Activated naive CD8-positive, alpha-beta T cell treated with anti-CD3 and anti-CD28 coated beads, Interleukin-2, amount 50 U/mL, for 16 hours (primary cell): ENCODE measurements at places on chromosomes 11 and 22.

- DNase-seq, result no peak
These were observed 21.8 kb upstream of the P4HA3 start for GRCh38 chr11:74333193-74333592.

DNA sequence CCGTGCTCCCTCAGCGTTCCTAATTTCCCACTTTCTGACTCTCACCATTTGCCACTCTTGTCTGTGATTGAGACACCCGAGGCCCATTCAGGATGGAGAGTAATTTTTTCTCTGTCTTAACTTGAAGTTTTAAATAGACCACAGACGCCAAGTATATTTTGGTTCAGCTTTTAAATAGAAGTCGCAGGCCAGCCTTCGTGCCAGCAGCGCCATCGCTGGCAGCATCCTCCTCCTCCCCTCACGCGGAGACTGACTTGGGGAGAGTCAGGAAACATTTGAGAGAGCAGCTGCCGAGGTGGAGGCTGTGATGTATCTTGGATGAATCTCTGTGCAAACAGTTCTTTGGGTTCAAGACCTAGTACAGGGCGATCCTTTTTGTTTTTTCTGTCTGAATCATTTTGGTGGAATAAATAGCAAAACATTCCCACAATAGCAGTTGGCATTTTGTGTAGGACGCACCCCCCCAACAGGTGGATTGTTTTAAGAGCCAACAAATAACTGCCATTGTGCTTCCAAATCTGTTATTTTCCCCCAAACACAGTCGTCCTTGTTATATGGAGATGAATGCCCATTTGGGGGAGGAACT is 889 bp upstream of the DMC1 start:
- peak; percentile 1 for DNase-seq

DNA sequence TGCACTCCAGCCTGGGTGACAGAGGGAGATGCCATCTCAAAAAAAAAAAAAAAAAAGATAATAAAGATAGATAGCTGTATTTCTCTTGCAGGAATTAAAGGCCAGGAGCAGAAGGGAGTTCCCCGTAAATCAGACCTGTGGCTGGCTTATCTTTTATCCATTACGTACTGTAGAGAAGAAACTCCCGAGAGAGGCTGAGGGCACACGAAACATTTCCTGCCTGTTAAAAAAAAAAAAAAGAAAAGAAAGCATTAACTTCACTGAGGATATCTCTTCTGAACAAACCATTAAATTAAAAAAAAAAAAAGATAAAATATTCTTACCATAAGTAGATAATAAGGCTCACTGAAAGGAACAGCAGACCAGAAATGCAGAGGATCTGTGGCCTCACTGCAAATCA is 22.5 kb downstream of the P4HA3 start:
- no peak for DNase-seq

- no peak for DNase-seq
These were observed 27.3 kb upstream of the WNT7B start for GRCh38 chr22:46004105-46004866.

GRCh38 chr22:37032535-37033460 is 13.3 kb downstream of the MPST start:
- DNase-seq, result no peak

DNA sequence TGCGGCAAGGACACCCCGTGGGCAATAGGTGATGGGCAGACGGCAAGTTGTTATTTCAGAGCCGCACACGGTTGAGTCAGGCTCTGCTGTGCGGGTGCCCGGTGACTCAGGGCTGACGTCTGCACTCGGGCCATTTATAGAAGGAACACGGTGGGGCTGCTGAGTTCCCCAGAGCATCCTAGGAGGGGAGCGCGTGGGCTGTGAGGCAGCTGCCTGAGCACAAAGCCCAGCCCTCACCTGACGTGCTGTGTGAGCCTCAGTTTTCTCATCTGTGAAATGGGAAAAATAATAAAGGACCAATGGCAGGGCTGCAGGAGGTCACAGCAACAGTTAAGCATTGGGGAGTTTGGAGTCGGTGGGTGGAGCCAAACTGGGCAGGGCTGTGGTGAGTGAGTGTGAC is 11.3 kb upstream of the RHOD start:
- DNase-seq, result no peak

GRCh38 chr11:76369406-76369805 is 11.5 kb downstream of the THAP12 start:
- no peak for DNase-seq

DNA sequence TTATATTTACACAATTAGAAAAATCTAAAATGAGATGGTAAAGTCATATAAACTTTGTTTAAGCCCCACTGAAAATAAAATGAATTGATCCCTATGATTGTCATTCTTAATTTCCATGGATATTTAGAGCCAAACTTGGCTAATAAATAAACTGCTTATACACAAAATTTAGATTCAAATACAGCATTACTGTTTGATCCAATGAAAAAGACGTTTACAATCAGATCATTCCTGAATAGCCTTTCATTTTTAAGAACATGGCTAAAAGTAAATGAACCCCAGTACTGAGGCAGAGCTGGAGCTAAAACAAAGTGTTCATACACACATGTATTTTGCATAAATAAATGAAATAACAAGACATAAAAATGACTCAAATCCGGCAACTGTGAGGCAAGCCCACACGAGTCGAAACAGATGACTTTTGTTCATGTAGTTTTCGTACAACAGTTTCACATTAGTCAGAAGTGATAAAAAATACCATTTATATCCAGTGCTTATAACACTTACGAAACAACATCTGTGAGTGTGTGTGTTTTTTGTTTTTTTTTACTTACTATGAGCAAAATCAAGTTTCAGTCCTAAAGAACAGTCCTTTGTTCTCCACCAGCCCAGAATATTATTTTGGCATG is 386.5 kb downstream of the SOX6 start:
- no peak for DNase-seq

- DNase-seq, result no peak
These were observed 118.1 kb downstream of the ATM start for GRCh38 chr11:108340973-108341372.

DNA sequence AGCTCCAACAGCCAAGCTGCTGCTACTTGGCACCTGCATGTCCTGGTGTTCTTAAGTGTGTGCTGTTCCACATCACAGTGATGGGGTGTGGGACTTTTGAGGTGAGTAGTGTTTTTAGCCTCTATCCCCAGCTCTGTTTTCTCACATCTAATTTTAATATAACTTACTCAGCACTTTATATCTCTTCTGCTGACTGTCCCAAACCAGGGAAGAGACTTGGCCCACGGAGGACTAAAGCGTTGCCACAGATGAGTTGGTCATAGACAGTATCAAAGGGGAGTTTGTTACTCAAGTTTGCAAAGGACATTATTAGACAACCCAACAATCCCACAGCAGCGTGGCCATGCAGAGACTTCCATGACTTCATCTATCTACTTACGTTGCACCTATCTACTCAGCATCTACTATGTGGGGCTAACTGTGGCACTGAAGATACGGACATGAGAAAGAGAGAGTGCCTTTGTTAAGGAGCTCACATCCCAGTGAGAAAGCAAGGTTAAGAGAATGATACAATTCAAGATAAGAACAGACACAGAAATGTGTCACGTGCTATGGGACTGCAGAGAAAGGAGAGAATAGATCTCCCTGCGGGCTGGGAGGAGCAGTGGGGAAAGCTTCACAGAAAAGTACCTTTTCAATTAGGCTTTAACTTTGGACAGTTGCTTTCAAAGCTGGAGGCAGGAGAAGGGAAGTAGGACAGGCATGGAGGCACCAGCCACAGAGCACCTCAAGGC is 82.4 kb downstream of the ME3 start:
- DNase-seq, result no peak

- DNase-seq, result no peak
These were observed 14.7 kb upstream of the TAB1 start for GRCh38 chr22:39384750-39385480.

GRCh38 chr22:36671404-36671803 is 32.1 kb downstream of the CACNG2 start:
- DNase-seq, result no peak

GRCh38 chr22:49735411-49735900 is 92.2 kb downstream of the BRD1 start:
- no peak for DNase-seq

DNA sequence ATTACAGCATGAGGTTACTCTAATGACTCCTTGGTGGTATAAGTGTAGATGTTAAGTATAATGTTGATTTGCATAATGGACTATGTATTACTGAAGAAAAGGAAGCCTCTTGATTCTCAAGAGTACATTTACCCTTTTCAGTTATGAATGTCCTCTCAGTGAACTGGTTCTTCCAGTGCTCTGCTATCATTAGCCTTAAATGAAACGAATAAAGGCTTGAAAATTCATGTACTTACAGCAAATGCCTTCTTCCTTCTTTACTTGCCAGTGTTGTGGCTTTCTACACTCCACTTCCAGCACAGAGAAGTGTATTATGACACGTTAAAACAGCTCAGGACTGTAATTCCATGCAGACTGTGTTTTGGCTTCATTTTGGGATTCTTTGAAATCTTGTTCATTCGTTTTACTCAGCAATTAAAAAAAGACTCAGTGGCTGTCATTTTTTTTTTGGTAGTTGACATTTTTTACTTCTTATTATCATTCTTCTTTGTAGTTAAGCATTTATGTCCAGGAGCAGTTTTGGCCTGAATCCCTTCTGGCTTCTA is 96.9 kb downstream of the MTMR3 start:
- DNase-seq, result no peak

- DNase-seq, result no peak
These were observed 2.0 kb downstream of the FIBIN start for GRCh38 chr11:26995701-26996460.

GRCh38 chr11:121431820-121432526 is 20.1 kb upstream of the SORL1 start:
- no peak for DNase-seq

DNA sequence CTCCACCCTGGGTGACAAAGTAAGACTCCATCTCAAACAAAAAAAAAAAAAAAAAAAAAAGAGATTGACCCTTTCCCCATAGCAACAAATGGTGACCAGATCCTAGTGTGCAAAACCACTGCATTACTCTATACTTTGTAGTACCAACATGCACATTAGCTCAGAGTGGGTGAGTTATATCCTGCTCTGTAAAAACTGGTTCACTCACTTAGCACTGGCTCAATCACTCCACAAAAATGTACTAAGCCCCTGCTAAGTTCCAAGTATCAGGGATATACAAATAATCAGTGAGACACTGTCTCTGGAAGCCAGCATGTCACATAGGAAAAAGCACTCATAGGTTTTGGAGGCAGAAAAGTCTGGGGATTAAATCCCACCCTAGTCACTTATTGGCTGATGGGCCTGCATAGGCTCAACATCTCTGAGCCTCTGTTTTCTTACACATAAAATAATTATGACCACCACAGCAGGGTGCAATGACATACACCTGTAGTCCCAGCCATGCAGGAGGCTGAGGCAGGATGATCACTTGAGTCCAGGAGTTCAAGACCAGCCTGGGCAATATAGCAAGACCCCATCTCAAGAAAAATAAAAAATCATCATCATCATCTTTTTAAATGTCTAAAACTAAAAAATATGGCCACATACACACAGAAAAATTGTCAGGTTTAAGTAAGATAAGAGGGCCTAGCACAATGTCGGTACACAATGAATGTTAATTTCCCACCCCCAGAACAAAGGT is 11.9 kb downstream of the FAM168A start:
- DNase-seq, result no peak

DNA sequence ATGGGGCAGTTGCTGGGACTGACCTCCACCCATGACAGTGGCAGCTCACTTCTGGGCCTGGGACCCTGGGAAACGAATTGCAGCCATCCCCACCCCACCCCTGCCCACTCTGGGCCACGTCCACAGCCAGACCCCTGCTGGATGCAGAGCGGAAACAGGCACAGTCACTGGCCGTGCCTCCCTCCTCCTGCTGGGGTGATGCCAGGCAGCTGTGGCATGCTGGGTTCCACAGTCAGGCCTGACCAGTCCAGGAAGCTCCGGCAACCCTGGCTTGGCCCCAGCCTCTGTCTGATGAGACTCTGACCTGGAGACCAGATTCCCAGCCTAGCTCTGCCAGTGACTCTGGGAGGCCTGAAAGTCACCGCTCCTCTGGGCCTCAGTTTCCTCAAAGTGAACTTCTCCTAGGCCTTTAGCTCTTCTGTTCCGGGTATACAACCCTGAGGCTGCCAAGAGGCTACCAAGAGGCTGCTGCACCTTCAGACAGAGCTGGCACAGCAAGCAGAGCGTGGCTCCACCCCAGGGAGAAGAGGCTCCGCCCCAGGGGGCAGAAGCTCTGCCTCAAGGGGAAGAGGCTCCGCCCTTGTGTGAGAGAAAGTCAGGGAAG is 8.9 kb downstream of the SULT4A1 start:
- DNase-seq, result no peak

DNA sequence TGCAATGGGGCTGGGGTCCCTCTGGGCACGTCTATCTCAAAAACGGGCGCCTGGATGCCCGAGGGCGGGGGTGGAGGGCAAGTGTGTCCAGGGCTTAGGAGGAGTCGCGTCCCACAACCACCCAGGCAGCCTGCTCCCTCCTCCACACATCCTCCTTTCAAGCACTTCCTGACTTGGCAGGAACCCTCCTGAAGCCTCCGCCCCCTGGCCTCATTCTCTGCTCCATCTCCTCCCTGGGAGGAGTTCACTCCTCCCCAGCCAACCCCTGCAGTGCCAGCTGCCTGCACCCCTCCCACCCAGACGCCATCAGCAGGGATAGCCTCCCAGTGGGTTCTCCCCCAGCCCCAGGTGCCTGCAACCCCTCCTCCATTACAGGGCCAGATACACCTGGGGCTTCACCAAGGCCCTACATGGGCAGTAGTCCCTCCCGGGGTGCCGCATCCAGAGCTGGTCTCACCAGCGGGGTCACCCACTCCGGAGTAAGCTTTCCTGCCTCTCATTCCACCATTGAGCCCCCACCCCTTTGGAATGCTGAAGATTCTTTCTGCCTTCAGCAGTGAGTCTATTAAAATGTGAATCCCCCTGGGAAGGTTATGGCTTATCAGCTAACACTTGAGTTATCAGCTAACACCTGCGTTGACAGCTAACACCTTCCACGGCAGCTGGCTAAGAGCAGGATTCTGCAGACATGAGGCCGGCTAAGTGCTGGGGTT is 24.4 kb downstream of the RTN4R start:
- no peak for DNase-seq

GRCh38 chr11:110303414-110303826 is 7.0 kb upstream of the RDX start:
- DNase-seq, result no peak

GRCh38 chr11:10762185-10762584 is 11.1 kb downstream of the CTR9 start:
- no peak for DNase-seq

DNA sequence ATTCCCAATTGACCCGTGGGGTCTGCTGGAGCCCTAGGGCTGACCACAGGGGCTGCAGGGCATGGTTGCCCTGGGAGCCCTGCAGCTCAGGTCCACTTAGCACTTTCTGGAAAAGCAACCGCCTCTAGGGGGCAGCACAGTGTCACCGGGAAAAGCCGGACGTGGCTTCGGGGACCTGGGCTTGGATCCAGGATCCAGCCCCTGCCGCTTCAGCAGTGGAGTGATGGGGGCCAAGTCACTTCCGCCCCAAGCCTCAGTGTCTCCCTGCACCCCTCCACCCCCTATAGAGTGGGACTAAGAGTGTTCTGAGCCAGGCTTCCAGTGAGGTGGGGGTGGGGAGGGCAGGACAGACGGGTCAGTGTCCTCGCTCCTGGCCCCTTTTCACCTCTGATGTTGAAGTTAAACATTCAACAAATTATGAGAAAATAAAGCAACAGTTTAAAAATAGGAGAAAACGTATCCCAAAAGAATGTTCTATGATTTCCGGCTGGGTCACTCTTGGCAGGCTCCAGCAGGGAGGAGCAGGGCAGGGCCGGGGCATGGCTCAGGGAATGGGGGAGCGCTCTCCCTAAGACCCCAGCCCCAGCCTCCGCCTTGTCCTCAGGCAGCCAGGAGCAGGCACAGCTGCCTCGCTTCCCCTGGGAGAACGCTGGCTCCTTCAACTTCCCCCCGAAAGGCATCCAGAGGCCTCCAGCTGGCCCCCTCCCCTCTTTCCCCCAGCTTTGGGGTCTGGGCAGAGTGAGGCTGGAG is 96.5 kb upstream of the FGF3 start:
- DNase-seq, result no peak
